Memory B cell (primary cell): ENCODE measurements at places on chromosomes 2 and 18.

- DNase-seq: no peak
These were observed 9.4 kb downstream of the MAP3K19 start for GRCh38 chr2:135037831-135038230.

- no peak for DNase-seq
These were observed 58.9 kb downstream of the CIB4 start for GRCh38 chr2:26581991-26582842.

DNA sequence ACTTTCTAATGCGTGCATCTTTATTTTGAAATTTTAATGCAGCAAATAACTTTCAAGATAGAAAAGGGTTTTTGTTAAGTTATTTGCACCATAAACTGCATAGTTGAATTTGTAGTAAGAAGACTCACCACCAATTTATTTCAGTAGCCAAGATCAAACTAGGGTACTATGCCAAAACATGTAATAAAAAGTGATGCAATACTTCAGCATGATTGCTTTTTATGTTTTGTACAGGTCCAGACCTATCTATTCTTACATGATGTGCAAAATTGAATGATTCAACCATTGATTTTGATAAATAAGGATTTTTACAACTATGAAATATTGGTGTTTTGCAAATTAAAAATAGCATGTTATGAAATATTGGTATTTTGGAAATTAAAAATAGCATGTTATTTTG, 26.7 kb downstream of the AGPS start:
- DNase-seq: no peak

DNA sequence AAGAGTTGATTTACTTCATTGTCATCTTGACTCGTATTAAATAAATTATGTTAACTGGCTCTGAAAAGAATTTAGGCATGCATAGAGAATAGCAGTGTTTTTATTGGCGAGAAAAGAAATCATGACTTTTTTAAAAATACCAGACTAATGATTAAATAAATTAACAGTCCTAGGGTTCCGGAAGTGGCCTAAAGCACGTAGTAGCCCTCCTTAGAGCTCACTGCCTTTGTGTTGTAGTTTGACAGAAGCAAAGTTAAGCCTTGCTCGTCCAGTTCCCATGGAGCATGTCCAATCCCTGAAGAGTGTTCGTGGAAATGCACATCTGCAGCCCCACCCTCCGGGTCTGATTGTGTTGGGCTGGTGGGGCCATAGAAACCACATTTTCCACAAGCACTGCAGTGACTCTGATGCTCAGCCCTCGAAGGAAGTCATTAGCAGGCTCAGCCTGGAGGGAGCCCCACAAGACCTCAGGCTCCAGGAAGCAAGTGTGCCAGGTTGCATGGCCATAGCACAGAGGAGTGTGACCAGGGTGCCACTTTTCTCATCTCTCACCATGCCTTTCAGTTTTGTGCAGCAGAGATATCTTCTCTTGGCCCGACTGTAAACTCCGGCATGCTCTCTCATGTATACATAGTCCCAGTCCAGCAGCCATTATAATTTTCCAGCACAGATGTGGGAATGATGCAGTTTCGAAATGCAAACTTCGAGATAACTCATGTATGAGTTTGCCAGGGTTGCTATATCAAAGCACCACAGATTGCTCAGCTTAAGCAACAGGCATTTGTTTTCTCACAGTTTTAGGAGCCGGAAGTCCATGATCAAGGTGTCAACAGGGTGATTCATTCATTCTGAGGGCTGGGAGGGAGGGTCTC, 188.6 kb upstream of the SH3BP4 start:
- DNase-seq: no peak
